ENCODE measurements at places on chromosomes 5 and 9.

DNA sequence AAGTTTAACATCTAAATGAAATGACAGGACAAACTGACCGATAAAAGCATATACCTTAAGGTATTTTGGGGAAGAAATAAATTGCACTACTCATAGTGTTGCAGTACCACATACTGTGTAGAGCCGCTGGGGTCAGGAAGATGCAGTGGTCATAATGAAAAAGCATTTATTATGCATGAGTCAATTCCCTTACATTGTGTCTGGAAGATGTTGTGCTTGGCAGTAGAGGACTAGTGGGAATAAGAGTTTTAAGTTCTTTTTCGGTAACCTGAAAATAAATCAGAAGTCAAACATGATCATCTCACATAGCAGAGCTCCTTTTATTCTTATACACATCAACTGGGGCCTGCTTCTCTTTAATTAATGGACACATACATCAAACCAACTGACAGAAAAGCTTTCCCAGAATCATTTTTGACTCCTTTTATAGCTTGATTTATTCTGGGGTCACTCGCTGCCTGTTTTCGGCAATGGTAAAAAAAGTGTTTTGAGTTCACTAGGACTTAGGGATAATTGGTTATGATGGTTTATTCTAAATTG is 262.5 kb upstream of the CHD1 start:
- no peak for DNase-seq

DNA sequence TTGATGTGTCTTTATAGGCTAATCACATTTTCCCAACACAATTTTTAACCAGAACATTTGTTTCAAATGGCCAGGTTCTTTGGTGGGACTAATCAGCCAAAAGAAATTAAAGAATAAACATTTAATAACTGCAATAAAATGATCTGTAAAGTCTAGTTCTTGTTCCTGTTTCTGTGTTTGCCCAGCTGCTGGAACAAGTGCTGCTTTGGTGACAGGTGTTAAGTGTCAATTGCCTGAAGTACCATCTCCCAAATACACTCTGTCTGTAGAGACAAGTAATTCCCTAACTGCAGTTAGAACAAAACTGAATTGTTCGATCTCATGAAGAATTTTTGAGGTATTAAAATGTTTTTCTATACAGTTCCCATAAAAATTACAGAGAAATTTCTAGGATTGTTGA is 402.3 kb upstream of the CHD1 start:
- DNase-seq, result no peak

GRCh38 chr5:36089989-36090388 is 23.3 kb upstream of the UGT3A2 start:
- DNase-seq, result no peak

DNA sequence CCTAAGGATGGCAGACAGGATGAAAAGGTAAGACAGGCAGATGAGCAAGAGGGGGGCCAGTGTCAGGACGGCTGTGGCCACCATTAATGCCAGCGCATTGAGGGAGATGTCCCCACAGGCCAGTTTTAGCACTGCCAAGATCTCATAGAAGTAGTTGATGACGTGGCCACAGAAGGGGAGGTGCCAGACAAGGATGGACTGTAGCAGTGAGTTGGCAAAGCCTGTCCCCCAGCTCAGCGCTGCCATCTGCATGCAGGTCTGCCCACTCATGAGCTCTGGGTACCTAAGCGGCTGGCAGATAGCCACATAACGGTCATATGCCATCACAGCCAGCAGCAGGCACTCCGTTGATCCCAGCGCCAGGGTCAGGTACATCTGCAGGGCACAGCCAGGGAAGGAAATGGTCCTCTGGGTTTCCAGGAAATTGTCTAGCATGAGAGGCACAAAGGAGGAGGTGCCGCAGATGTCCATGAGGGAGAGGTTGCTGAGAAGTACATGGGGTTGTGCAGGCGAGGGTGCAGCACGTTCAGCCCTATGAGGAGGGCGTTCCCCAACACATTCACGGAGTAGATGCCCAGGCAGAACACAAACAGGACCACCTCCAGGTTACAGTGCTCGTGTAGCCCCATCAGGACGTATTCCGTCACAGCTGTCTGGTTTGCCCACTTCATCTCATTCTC is 10.8 kb downstream of the OR13J1 start:
- peak; percentile 24 for DNase-seq

DNA sequence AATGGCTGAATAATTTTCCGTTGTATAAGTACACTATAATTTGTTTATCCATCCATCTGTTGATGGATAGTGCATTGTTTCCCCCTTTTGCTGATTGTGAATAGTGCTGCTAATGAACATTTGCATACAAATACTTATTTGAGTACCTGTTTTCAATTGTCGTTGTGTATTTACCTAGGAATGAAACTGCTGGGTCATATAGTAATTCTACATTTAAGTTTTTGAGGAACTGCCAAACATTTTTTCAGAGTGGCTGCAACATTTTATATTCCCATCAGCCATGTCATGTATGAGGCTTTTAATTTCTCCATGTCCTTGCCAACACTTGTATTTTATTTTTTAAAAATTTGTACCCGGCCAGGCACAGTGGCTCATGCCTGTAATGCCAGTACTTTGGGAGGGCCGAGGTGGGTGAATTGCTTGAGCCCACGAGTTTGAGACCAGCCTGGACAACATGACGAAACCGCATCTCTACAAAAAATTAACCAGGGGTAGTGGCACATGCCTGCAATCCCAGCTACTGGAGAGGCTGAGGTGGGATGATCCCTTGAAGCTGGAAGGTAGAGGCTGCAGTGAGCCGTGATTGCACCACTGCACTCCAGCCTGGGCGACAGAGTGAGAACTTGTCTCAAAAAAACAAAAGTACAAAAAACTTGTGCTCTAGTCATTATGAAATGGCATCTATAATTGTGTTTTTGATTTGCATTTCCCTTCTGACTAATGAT is 2.2 kb upstream of the ANXA6 start:
- DNase-seq, result no peak
